Substantia nigra (tissue), 51 donors: ENCODE measurements at places on chromosomes 3 and 15.

DNA sequence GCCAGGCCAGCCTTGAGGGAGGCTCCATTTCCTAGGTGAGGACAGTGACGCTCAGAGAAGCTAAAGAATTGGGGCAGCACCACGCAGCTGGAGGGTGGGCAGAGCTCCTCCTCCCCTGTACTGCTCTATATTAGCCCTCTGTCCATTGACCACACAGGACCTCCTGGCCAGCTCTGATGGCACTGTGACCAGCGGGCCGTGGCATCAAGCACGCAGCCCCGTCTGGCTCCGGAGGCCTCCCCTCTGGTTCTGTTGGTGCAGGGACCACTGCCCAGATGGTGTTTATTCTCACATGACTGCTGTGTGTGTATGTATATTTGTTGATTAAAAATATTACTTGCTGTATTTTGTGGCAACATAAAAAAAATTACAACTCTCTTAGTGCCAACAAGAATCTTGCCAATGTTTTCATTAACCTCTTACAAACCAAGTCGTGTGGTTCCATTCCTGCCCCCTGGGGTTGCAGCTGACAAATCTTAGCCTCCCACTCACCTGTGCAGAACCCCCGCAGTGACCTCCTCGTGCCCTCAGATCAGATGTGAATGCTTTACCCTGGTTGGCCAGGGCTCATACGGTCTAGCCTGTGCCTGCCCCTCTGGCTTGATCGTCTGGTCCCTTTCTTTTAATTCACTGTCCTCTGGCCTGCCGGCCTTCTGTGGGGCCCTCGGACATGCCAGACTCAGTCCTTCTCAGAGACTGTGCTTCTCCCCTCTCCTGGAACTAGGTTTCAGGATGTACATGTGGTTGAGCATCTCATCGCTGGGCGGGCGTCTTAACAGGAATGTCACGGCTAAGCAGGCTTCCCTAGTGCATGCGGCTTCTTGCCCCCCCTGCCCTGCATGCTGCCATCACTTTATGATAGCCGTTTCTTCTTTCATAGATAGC, 14.8 kb downstream of the CHCHD6 start:
- no peak for DNase-seq

DNA sequence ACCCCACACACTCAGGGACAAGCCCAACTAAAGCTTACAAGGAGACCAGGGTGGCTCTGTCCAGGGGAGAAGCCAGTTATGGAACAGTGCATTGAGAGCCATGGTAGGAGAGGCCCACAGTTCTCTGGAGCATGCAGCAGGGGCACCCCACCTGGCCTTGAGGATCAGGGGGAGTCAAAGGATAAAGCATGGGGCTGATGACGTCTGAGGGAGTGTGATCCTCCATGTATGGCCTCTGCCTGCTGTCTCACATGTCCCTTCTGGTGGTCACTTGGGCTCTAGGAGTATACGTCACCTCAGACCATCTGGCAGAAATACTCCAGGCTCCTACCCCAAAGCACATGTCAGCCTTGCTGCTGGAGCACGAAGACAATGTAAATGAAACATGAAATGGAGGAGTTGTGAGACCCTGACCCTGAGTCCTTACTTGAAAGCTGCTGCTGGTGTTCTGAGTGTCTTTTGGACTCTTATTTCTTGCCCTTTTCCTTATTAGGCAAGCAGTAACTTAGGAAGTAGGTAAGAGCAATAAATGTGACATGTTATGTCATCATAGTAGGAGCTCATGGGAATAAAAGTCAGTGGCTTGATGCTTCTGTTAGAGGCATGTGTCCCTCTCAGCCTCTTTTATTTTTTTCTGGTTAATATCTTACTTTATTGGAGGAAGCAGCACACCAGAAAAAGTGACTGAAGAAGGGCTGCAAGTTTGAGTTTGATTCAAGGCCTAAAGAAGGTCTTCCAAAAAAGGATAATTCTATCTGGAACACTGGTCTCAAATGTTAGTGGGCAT, 15.5 kb downstream of the SRPRB start:
- no peak for DNase-seq

- DNase-seq, result peak; percentile 77
These were observed at the start of gene PIK3CB for GRCh38 chr3:138834596-138835396. TSS of gene PIK3CB (minus strand) at chr3:138834928. CDS start at chr3:138759343, 75,585 bp downstream.

- DNase-seq, result no peak
These were observed 23.5 kb downstream of the KLHL25 start for GRCh38 chr15:85771271-85771670.

DNA sequence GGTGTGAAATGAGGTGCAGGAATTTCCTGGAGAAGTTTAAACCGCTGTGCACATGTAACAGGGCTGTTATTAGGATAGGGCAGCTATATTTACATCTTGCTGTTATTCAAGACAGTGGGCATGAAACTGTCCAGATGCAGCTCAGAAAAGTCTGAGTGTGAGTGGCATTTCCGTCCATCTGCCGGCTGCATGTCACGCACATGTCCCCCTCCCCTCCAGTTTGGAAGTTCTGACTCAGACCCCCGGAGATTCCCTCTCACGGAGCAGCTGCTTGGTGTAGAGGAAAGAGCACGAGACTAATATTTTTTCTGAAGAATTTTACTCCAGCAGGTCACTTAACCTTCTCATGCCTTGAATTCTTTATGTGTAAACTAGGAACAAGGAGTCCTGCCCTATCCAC, 69.8 kb downstream of the FEM1B start:
- DNase-seq, result no peak
